ENCODE measurements at places on chromosomes 7 and 10.

DNA sequence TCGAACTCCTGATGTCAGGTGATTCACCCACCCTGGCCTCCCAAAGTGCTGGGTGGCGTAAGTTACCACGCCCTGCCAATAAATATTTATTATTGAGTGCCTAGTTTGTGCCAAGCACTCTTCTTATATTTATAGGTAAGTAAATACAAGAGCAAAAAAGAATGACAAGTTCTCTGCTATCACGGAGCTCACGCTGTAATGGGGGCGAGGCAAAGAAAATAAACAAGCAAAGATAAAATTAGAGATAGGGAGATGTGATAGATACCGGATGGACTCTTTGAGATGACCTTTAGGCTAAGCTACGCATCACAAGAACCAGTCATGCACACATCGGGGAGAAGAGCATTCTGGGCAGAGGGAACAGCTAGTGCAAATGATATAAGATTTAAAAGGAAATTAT lies 46.3 kb downstream of the GCC1 start:
- DNase-seq = no peak

DNA sequence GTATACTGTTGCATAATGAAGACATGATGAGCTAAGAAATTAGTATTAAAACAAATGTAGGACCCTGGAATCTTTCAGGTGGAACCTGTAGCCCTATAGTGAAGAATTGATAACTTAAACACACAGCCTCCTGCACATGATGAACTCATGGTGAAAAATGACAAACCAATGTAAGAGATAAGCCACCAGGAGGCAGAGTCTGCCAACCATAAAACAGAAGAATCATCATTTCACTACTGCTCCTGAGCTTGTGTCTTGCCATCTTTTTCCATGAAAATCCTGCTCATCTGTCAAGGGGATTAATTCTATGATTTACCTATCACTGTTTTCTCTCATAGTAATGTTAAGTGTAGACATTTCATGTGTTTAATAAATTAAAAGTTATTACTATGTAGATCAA lies 363.9 kb downstream of the MALRD1 start:
- no peak for DNase-seq

- DNase-seq = no peak
These were observed 472.0 kb upstream of the CNTNAP2 start for GRCh38 chr7:145644426-145645134.

GRCh38 chr7:50265968-50266634 lies 38.4 kb upstream of the IKZF1 start:
- DNase-seq = no peak

DNA sequence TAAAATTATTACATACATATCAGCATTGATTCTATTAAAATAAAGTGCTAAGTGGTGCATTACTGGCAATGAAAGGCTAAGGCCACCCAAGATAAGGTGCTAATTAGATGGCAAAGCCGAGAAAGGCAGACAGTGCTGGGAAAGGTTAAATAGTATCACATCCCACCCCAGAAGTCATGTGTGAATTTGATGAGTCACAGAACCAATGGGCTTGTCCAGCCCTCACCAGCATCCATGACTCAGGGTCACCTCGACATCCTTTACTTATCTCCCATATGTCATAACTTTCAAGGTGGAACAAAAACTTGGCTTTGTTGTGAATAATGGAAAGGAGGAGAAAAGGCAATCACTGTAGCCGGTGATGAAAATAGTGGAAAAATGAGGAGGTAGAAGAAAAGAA lies 459.1 kb downstream of the PLXNA4 start:
- DNase-seq = no peak
